ENCODE measurements at places on chromosomes 11 and 22.

- DNase-seq, result no peak
Observed at GRCh38 chr11:119193001-119193400, 7.7 kb downstream of the NHERF4 start.

DNA sequence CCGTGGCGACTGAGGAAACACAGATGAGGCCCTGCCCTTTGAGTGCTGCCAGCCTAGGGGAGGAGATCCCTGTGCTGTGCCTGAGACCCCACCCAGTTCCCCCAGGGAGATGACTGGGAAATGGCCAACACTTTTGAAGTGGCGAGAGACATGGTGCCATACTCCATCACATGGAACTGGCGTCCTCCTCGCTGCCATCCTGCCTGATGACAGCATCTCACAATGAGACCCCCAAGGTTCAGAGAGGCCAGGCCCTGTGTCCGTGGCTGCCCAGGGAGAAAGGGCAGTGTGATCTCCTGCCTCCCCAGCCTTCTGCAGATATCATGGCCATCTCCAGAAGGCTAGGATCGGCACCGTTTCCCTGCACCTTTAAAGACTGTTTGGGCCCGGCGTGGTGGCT lies 31.1 kb downstream of the FAM83F start:
- DNase-seq, result no peak

GRCh38 chr11:117621226-117621625 lies 175.8 kb downstream of the DSCAML1 start:
- DNase-seq, result no peak

DNA sequence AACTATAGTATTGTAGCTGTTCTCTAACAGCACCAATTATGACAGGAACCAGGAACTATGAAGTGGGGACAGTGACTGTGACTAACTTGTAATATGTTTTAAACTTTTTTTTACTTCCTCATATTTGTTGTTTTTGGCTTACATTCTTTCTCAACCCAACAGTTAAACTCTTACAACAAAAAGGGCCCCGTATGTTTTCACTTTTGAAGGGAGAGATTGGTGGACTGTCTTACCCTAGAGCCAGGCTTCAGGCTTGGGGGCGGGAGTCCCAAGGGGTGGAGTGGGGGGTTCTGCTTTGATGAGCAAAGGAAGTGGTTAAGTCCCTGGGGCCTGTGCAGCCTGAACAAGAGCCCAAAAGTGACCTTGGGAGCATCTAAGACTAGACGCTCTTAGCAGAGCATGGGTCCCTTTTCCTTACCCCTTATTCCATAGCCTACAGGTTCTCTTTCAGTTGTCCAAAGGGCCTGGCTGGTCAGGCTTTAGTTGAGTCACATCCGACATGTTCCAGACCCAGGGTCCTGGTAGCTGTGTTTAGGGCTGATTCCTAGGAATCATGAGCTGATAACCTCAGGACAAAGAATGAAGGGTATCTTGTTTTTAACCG lies 38.8 kb downstream of the STIM1 start:
- no peak for DNase-seq

DNA sequence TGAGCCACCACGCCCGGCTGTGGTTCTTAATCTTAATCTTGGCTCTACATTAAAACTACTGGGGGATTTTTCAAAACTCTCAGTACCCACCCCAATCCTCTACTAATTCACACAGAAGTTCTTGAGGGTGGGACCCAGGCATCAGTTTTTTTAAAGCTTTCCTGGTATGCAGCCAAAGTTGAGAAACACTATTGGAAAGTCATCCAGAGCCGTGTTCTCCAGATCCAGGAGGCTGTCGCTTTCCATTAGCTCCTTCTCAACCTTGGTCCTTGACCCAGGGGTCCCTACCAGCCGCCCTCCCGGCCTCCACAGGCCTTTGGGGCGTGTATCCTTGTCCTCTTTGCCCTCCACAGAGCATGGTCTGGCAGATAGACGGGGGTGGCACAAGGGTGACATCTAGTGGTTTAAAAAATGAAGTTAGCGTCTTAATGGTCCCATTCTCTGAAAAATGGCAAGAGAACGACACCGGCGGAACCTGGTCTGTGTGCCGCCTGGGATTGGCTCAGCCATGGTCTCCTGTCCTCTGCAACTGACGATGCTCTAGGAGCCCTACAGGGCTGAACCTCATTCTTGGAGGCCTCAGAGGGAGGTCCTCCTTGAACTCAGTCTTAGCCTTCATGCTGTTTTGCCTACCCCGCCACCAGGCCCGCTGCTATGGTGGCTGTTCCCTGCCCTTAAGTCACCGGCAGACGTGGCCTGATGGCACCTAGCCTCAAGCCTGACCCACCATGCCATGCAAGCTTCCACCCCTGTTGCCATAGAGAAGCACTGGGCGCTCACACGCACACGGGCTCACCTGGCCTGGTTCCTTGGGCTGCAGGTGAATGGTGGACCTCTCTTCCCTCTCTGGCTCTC lies 152.0 kb upstream of the SYN3 start:
- DNase-seq, result no peak

DNA sequence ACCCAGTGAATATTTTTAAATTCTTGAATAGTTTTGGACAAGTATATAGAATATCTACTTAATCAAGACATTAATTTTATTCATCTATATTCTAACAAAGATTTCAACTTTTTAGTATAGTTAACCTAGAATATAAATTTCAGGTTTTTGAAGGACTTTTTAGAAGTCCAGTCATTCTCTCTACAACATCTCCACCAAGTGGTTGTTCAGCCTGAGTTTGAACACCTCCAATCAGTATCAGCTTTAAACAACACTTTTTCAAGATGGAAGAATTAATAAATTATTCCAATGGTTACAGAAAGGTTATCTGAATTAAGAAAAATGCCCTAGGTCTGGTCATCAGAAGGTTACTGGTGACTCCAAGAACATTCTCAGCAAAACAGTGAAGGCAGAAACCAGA lies 31.8 kb downstream of the EIF3M start:
- DNase-seq, result no peak

DNA sequence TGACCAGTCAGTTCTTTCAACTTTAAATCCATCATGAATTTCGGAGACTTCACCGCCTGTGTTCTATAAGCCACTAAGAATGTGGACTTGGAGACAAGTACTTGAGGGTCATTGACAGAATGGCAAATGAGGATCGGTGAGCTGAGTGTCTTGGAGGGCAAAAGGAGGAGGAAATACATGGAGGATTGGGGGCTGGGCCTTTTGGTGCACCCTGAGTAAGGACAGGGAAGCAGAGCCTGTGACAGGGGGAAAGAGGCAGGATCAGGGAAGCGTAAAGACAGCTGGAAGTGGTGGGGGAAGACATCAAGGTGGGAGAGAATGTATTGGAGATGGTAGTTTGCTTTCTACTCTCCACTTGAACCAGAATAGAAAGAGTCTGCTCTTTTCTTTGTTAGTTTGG lies 70.4 kb upstream of the MTMR2 start:
- DNase-seq, result no peak

GRCh38 chr22:19824212-19824925 lies 30.3 kb downstream of the GNB1L start:
- no peak for DNase-seq

- DNase-seq, result no peak
Observed at GRCh38 chr11:43327987-43328386, 16.2 kb downstream of the API5 start.

DNA sequence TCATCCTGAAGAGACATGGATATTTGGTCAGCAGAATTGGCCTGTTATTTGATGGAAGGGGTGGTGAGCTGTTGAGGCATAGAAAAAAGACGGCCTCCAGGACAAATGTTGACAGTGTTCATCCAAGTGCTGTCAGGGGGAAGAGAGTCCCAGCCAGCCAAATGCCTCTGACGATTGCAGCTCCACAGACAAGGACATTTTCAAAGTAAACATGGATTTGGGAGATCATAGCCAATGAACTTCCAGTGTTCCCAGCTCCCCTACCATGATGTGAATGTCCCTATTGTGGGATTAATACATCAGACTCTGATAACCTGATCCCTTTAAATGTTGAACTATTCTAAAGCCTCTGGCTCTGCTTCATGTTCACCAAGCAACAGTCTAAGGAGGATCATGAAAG lies 31.2 kb upstream of the PSMA1 start:
- no peak for DNase-seq

- no peak for DNase-seq
Observed at GRCh38 chr11:72739240-72740059, 12.8 kb downstream of the ARAP1 start.

DNA sequence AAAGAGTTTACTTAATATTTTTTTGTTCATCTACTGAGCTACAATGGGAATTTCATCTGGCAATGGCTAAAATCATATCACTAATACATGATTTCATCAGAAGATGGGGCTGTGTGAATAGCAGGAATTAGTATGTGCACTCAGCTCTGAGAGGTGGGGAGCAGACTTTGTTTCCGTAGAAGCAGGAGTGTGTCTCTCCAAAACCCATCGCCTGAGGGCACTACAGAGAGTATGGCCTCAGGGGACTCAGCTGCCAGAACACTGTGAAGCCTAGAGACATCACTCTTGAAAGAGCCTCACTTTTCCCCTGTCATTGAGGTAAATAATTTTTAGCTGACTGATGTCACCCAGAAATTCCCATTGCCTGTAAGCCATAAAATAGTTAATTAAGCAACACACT lies 261.4 kb upstream of the ISX start:
- DNase-seq, result no peak

GRCh38 chr11:20026629-20027555 lies 133.4 kb downstream of the DBX1 start:
- no peak for DNase-seq

DNA sequence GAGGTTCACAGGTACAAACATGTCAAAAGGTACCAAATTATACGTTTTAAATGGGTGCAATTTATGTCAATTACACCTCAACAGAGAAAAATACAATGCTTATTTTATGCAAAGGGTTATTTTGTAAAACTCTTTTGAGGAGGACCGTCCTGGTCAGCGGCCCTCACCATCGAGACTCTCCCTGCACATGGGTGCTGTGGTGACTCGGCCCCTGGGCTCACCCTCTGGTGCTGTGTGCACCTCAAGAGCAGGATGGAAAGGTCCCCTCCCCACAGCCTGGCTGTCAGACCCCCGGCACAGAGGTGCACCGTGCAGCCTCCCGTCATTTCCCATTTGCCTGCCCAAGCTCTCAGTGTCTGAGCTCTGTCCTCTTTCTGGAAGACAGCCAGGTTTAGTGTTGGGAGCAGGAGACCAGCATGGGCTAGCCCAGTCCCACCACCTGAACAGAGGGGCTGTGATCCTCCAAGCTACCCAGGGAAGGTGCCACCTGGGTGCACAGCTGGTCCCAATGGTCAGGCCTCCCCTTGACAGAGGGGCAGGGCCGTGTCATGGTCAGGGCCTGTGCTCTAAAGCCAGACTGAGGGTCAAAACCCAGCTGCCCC lies 41.8 kb upstream of the PRODH start:
- DNase-seq, result no peak

DNA sequence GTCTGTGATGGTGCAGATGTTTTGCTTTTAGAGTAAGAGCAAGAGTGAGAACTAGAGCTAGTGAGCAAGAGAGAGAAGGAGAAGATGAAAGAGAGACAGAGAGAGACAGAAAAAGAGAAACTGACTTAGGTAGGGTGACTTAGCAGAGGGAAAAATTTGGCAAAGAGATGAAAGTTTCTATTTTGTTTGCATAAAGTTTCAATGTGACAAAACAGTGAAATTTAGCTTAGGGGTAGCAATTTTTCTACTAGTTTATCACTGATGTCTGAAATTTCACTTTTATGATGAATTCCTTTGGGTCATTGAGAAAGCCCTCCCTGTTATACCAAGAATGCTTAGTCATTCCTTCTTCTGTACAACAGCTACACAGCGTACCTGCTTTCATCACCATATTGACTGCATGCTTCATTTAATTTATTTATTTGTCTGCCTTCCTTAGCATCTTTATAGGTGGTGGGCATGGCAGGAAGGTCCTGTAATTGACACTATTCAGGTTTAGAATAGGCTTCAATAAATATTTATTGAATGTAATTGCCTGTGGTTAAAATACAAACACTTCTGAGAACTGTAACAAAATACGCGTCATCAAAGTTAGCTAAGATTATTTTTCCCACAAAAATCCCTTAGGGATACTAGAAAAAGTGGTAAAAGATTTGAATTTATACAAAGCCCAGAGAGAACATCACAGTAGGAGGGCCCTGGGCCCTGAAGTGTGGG lies 19.9 kb upstream of the CTSC start:
- no peak for DNase-seq

DNA sequence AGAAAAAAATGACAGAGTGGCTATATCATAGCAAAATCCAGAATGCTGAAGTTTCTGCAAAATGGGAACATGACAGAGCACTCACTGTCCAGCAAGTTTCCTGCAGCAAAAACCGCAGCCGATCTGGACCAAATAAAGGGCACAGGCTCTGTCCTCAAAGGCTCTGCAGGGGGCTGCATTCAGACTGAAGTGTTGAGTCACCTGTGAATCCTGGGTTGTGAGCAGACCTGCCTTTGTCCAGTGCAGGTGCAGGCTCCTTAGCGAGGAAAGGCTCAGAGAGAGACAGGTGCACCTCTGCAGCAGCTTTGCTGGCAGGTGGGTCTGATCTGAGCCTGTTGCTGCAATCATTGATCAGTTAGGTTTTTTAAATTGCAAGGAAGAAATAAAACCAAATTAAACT lies 29.3 kb upstream of the NFAM1 start:
- DNase-seq, result no peak

GRCh38 chr11:34302046-34302921 lies 55.5 kb downstream of the ABTB2 start:
- no peak for DNase-seq

DNA sequence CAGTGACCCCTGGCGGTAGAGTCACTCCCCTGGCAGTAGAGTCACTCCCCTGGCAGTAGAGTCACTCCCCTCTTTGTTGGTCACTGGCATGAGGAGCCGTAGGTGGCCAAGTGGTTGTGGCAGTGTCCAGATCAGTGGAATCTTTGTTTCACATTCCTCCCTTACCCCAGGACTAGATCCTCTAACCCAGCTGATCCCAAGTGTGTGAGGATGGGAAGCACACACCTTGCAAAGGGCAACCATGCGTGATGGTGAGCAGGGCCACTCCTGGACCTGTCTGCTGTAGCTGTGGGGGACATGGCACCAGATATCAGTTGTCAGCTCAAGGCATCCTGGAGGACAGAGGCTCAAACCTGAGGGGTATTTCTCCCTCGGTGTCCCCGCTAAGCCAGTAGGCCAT lies 37.8 kb downstream of the OSBP2 start:
- DNase-seq, result no peak

Data from CD4-positive, alpha-beta T cell treated with Interleukin-4 for 4 hours (primary cell).